ENCODE measurements at places on chromosomes 2 and 18.
A peak's percentile ranks its signal among the peaks of the same experiment; 100 is the strongest.

DNA sequence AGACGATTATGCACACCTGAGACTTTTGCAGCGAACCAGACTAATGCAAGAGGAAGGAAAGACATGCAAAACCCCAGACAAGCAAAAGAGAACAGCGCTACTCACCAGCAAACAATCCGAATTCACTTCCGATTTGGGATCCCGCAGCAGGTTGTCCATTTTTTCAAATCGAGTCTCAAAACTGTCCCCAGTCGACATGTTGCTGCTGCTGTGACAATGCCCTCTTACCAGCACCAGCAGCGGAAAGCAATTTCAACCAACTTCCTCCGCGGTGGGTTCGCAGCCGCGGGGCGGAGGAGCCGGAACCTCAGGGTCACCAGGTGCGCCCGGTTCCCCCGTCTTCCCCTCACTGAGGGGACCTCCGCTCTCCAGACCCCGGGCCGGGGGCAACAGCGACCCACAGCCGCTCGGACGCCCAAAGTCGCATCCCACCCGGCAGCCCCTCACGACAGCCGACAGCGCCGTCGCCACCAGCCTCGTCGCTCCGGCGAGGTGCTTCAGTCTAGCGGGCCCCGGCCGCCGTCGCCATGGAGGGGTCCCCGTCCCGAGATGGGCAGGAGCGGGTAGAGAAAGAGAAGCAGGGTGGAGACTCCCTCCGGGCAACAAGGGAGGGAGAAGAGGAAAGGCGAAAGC lies 784 bp downstream of the ROCK1 start:
- DNase-seq: peak; percentile 42

DNA sequence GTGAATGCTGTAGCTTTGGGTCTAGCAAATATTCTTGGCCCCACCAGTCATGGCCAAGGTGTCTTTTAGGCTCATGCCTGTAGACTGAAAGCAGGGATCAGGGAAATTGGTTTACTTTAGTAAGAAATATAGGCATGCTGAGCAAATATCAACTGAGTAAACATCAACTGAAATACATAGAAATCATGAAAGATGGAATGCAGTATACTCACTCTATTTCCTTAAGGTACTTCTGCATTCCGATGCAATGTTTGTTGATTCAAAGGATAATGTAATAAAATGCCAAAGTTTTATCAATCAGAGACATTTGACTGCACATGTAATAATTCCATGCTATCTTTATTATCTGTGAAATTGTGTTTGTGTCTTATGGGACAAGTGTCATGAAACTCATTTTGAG lies 19.6 kb upstream of the IL1R1 start:
- DNase-seq: no peak

DNA sequence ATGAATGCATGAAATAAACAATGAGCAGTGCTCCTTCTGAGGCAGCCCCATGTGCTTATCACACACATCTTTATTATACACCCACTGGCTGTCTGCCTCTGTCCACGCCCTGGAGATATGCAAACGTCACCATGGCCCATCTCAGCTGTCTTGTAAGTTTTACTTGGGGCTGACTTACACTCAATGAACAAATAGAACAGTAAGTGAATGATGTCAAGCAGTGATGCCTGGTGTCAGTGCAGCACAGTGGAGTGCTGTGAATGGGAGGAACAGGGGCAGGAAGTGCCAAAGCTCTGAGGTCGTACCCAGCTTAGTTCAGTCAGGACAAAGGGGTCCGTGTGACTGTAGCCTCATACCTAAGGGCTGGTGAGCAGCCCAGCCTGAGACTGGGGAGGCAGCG lies 659.5 kb upstream of the HS6ST1 start:
- DNase-seq: no peak

GRCh38 chr18:51753365-51754057 lies 556.0 kb upstream of the MEX3C start:
- DNase-seq: no peak

DNA sequence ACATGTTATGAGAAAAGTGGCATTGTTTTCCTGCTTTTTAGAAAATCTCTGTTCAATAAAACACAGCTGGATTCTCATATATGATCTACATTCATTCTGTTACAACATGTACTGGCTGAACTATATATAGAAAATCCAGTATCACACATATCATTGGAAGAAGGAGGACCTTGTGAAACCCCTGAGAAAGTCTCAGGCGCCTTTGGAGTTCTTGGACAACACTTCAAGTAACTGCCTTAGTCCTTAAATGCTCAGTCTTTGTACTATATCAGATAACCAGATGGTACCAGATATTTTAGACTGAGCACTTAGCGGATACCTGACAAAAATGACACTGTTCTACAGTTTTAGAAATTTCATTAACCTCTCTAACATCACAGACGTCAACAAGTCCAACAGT lies 72.2 kb downstream of the ACVR1 start:
- no peak for DNase-seq

- DNase-seq: no peak
These were observed 101.9 kb downstream of the GPD2 start for GRCh38 chr2:156538083-156538504.

- no peak for DNase-seq
These were observed 582.6 kb downstream of the NRXN1 start for GRCh38 chr2:50449306-50449705.

- DNase-seq: no peak
These were observed 73.7 kb downstream of the RFTN2 start for GRCh38 chr2:197601726-197602125.

- DNase-seq: no peak
These were observed 673.8 kb downstream of the ADCYAP1 start for GRCh38 chr18:1578505-1578904.

DNA sequence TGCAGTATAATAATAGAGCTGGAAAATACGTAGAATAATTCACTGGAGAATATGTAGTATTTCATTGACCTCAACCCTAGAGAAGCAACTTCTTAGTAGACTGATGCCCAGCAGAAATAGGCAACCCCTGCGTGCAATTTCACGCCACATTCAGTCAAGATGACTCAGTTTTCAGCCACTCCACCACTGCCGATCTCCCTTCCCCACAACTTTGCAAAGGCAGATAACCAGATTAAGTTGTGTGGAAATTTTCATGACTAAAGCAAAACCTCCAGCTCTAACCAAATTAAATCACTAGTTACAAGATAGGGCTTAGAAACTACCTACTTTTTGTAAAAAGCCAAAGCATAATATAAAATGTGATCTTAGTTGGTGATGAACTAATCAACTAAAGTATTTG lies 63.3 kb upstream of the STK17B start:
- DNase-seq: no peak

DNA sequence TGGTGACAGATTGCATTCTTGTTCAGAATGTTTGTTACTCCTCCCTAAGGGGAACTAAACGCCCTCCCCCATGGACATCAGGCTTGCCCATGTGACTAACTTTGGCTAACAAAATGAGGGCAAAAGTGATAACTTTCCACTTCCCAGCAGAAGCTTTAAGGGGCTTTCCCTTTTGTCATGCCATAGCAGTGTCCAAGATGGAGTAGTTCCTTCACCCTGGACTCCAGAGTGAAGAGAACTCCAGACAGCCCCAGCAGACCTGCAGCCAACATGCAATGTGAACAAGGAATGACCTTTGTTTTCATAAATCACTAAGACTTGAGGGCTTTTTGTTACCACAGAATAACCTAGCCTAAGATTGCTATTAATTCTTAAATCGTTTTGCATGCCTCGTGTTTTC lies 163.5 kb downstream of the ZEB2 start:
- no peak for DNase-seq

GRCh38 chr2:236517251-236518031 lies 52.2 kb upstream of the ACKR3 start:
- no peak for DNase-seq

DNA sequence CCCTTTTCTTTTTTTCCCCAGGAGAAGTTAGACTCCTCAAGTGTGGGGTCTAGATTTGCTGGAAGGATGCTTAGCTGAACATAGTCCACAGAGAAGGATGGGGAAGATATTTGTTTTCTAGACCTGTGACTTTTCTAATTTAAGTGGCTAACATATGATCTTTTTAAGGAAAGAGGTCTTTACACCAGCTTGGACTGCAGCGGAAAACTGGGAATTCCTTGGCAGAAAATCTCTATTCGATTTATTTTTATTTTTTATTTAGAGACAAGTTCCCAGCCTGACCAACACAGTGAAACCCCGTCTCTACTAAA lies 148.4 kb downstream of the MYCN start:
- no peak for DNase-seq

GRCh38 chr2:172843902-172844715 lies 108.5 kb downstream of the RAPGEF4 start:
- DNase-seq: no peak

GRCh38 chr2:40470822-40471813 lies 19.2 kb upstream of the SLC8A1 start:
- no peak for DNase-seq

DNA sequence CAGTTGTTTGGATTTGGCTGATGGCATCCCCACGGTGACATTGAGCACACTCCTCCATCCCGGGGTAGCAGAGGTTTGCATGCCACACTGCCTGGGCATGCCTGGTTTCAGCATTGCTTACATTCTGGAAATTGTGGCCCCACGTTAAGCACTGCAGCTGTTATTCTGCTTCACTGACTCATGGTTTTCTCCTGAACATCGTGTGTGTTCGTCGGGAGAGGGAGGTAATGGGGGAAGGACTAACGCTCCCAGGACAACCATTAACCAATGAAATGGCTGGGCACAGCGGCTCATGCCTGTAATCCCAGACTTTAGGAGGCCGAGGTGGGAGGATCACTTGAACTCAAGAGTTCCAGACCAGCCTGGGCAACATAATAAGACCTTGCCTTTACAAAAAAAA lies 28.2 kb upstream of the YWHAQ start:
- DNase-seq: no peak

DNA sequence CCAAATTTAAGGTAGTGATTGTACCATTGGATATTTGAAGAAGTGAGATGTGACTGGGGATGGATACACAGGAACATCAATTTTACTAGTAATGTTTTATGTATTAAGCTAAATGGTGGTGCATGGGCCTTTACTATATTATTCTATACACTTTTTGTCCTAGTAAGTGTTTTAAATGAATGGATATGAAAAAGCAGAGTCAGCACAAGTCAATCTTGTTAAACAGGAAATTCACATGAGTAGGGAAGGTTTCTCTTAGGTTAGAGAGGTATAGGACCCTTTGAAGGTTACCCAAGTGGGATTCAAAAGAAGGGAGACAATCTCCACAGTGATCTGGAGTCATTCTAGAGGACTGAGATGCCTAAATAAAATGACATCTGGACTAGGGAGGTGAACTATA lies 71.8 kb upstream of the NCKAP5 start:
- DNase-seq: no peak
